Left renal pelvis (tissue), 4 donors: ENCODE measurements at places on chromosomes 6 and 20. TPM values are rescaled to one million over a fixed set of nuclear protein-coding genes. Genes with fewer than 3 reads are reported as not detected.
A peak's percentile ranks its signal among the peaks of the same experiment; 100 is the strongest.

The CALHM4 gene
- 0.58 TPM for polyA plus RNA-seq

The ZDHHC14 gene
- polyA plus RNA-seq: 23.8 TPM

The POM121L2 gene
- polyA plus RNA-seq: not detected

The UBE2C gene
- polyA plus RNA-seq: 64.9 TPM

The SH3BGRL2 gene
- 16.0 TPM for polyA plus RNA-seq

The SRF gene
- 29.1 TPM for polyA plus RNA-seq

The ELOVL4 gene
- 4.5 TPM for polyA plus RNA-seq

The CTAGE9 gene
- polyA plus RNA-seq: not detected

DNA sequence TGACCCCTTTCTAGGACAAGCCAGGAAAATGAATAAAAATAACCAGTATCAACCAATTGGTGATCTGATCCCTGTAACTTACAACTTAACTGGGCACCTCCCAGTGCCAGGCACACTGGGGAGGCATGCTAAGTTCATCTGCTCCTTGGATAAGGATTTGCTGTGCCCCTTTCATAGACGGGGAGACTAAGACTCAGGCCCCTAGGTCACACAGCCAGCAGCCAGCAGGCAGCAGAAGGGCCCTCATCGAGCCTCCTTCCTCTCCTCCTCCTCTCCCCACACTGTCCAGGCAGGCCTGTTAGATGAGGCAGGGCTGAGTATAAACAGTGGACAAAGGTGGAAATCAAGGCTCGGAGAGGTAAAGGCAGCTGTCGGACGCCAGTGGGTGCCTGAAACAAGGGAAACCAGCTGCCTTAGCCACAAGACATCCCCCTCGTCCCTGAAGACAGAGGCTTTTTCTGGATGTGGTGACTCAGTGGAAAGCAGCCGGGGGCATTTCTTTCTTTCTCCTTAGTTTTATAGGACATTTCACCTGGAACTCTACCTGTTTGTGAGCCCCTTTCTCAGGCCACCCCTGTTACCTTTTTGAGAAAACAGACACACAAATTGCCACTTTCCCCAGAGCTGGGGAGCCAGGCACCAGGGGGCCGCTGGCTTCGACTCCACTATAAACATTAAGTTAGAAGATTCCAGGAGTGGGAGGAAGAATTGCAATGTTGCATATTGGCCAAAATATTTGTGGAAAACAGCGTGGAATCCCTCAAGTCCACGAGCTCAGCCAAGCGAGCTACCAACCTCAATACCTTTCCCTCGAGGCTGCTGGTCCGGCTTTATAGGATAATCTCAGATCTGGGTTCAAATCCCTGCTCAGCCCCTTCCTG, 166.0 kb downstream of the PREX1 start:
- DNase-seq: no peak

- DNase-seq: no peak
Measured at GRCh38 chr20:48531505-48531904, 296.3 kb downstream of the PREX1 start.

DNA sequence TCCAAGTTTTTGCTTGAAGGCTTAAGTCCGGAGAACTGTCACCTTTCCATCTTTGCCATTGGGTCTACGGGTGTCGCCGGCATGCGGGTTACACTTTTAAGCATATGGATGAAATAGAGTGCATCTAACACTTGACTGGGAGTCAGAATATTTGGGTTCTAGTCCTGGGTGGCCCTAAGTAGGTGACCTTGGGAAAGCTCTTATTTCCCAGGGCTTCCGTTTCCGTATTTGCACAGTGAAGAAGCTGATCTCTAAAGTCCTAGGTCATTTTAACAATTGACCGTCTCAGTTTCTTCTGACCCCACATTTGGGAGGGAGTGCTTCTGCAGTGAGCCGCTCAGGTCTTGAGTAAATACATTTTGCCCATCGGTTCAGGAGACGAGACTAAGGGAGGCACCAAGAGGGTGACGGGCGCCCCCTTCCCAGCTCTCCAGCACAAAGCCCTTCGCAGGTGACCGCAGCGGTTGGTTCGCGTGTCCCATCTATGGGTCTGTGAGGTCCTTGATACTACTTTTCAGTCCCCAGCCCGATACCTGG, 651 bp upstream of the BLTP3A start:
- DNase-seq: peak; percentile 5

GRCh38 chr20:44074252-44075151, 112.5 kb downstream of the JPH2 start:
- DNase-seq: no peak

GRCh38 chr20:43438578-43439316, 18.9 kb upstream of the SRSF6 start:
- DNase-seq: no peak

DNA sequence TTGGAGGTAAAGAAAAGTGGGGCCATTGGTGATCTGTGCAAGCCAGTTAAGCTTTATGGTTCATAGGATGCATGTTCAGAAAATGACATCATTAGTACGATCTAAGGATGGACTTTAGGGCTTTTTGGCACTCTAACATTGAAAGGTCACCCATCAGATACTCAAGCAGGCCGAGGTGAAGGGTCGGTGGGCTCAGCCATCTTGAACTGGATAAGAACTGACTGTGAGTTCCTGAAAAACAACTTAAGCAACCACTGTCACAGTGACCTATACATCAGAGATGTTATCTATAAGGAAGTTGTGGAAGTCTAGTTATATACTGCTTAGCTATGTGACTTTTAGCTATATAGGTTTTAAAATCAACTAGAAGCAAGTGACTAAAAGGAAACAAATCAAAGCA, 13.0 kb upstream of the ITCH start:
- DNase-seq: no peak

GRCh38 chr6:73923905-73924485, 228.0 kb downstream of the CD109 start:
- DNase-seq: no peak

DNA sequence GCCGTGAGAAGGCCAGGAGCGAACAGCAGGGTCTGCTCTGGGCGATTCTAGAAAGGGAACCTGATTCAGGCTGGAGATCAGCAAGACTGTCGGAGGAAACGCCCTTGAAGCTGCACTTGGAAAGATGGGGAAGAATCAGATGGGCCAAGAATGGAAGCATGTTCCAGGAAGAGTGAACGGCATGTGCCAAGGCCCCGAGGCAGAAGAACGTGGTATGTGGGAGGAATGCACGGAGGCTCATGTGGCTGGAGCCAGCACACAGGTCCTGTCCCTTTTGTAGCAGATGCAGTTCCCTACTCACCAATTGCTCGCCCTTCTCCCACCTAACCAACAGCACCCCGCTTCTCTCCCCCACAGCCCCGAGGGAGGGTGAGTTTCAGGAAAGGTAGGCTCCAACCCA, 180.6 kb downstream of the TFAP2C start:
- no peak for DNase-seq

DNA sequence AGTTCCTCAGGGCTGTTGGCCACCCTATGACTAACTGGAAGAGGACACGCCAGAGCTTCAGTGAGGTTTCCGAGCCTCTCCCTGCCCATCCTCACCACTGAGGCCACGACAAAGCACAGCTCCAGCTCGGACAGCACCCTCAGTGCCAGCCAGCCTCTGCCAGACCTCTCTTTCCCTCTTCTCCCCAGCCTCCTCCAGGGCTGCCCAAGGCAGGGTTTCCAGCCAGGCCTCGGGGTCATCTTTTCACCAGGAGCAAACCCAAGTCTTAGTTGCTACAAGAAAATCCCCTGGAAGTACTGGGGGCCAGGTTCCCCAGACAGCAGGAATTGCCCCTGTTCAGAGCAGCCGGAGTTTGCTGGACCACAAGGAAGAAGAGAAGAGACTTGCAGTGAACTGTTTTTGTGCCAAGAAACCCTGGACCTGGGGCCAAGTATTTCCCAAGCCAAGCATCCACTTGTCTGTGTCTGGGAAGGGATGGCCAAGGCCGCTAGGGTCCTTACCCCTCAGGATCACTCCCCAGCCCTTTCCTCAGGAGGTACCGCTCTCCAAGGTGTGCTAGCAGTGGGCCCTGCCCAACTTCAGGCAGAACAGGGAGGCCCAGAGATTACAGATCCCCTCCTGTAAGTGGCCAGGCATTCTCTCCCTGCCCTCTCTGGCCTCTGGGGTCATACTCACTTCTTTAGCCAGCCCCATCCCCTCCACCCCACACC, 41.6 kb downstream of the PLAGL2 start:
- DNase-seq: no peak

- no peak for DNase-seq
Measured at GRCh38 chr20:23331450-23332350, 18.9 kb upstream of the NXT1 start.

GRCh38 chr6:64691064-64691463, 1016.0 kb downstream of the EYS start:
- DNase-seq: no peak

DNA sequence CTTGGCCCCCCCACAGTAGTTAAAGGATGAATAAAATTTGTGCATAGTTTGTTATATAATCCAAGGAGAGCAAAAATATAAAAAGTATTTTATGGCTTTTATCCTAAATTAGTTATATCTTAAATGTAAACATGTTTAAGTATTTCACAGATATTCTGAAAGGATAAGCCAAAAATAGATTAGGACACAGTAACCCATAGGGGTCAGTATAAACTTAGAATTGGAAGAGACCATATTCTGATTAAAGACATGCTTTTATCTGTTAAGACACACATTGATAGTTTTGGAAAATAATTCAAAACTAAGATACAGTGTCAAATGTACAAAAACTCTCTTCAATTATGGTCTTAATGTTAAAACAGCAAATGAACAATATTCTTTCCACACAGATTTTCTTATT, 4.5 kb upstream of the SERINC1 start:
- no peak for DNase-seq

DNA sequence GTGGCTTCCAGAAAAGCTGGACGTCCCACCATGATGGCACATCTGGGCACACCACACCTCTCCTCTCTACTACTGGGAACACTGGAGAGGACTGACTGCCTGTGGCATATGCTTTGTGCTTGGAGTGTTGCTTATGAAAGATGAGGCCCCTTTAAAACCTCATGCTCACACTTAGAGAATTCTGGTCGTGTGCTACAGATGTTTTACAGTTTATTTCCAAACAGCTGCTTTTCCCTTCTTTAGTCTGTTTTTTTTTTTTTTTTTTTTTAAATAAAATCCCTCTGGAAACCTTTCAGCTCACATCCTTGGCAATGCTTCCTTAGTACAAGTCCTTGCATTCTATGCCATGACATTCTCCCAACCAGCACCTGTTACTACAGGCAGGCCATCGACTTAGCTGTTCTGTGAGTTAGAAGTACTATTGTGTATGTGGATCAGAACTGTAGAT, 60.3 kb downstream of the BMP6 start:
- DNase-seq: no peak

GRCh38 chr6:125829433-125829832, 38.7 kb downstream of the NCOA7 start:
- no peak for DNase-seq
